ENCODE measurements at places on chromosomes 6 and 20. TPM values are rescaled to one million over a fixed set of nuclear protein-coding genes. Genes with fewer than 3 reads are reported as not detected.

GRCh38 chr6:147285087-147285855 lies 81.1 kb downstream of the STXBP5 start:
- peak; percentile 47 for DNase-seq

- DNase-seq, result no peak
These were observed 106.3 kb downstream of the ZDHHC14 start for GRCh38 chr6:157487110-157487773.

- no peak for DNase-seq
These were observed 16.6 kb downstream of the TP53RK start for GRCh38 chr20:46672543-46673148.

DNA sequence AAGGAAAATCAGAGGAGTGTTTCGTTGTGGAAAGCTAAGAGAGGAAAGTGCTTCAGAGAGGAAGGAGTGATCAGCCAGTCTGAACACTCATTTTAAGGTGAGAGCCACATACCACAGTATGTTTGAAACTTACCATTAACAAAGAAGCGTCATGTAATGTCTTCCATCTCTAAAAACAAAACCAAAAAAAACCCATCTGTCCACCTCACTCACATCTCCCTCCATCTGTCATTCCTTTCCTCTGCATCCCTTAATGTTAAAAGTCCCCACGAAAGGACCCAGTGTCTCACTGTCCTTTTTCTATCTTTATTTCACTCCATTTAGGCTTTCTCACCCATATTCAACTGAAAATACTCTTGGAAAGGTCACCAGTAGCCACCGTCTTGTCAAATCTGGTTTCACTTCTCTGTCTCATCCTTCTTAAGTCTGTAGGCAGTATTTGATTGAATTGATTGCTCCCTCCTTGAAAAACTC lies 59.4 kb upstream of the GNRH2 start:
- DNase-seq, result no peak

DNA sequence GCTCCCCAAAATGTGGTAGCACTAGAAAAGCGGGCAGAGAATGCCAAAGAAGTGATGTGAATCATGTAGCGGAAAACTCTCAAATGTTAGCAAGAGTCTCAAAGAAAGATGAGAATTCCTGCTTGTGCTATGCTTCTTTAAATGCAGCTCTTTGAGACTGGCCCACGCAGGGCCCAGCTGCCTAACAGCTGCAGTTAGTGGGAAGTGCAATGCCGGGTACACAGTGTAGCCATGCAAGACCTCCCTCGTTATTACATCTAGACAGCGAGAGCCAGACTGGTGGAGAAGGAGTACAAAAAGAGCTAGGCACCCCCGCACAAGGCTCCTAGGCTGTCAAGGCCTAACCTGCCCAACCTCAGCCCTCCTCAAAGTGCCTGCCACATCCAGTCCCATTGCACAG lies 201.7 kb upstream of the PRDM1 start:
- peak; percentile 30 for DNase-seq

- DNase-seq, result no peak
These were observed 178.6 kb downstream of the PDE7B start for GRCh38 chr6:136030131-136030530.

DNA sequence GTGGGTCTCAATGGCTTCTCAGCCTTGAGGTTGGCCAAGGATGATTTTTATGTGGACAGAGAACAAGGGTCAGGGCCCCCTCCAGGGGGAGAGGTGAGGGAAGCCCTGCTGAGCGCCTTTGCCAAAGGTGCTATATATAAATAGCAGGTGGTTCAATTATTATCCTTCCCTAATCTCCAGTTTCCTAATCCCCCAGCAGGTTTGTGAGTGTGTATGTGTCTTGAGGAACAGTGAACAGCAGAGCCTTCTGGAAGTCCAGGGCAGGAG lies 3.2 kb upstream of the SIRPA start:
- DNase-seq, result no peak

DNA sequence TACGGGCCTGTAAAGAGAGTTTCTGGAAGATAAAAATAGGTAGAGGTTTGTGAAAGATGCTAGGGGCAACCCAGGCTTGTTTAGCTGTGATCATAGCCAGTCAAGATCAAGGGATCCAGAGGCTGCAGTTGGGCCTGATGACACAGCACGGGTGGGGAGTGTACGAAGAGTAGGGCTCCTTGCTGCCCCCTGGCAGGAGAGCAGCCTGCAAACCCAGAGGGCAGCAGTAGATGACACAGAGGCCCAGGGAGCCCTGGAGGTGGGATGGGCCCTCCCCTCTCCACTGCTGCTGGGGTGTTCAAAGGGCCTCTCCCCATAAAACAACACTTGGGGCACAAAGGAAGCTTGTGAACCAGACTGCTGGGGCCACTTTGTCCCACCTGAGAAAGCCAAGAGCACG lies 47.2 kb downstream of the VEGFA start:
- no peak for DNase-seq

- no peak for DNase-seq
These were observed 198.0 kb downstream of the FARS2 start for GRCh38 chr6:5459346-5459745.

- DNase-seq, result no peak
These were observed 135.1 kb upstream of the CNR1 start for GRCh38 chr6:88301256-88301655.

- no peak for DNase-seq
These were observed 477 bp upstream of the ITPA start for GRCh38 chr20:3208786-3209256.

DNA sequence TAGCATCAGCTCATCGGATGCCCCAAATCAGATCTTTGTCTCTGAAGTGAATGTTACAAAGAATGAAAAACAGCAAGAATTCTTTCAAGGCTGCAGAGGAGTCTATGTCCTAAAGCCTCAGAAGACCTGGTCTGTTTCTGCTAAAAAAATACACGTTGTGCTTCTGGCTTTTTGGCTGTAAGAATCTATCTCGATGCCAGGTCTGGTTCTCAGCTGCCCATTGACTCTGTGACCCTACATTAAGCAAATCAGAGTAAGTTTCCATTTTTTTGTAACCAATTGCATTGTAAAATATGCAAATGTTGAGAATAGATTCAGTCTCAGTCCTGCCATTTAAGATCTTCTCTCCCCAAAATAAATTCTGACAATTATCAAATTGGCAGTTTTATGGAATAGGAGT lies 705.4 kb downstream of the RFPL4B start:
- DNase-seq, result no peak

DNA sequence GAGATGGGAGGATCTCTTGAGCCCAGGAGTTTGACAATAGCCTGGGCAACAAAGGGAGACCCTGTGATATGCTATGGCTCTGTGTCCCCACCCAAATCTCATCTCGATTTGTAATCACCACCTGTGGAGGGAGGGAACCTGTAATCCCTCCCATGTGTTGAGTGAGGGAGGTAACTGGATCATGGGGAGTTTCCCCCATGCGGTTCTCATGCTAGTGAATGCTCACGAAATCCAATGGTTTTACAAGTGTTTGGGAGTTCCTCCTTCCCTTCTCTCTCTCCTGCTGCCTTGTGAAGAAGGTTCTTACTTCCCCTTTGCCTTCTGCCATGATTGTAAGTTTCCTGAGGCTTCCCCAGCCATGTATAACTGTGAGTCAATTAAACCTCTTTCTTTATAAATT lies 3.4 kb downstream of the NUDT3 start:
- DNase-seq, result no peak

GRCh38 chr20:43065299-43065698 lies 124.4 kb downstream of the PTPRT start:
- DNase-seq, result no peak

DNA sequence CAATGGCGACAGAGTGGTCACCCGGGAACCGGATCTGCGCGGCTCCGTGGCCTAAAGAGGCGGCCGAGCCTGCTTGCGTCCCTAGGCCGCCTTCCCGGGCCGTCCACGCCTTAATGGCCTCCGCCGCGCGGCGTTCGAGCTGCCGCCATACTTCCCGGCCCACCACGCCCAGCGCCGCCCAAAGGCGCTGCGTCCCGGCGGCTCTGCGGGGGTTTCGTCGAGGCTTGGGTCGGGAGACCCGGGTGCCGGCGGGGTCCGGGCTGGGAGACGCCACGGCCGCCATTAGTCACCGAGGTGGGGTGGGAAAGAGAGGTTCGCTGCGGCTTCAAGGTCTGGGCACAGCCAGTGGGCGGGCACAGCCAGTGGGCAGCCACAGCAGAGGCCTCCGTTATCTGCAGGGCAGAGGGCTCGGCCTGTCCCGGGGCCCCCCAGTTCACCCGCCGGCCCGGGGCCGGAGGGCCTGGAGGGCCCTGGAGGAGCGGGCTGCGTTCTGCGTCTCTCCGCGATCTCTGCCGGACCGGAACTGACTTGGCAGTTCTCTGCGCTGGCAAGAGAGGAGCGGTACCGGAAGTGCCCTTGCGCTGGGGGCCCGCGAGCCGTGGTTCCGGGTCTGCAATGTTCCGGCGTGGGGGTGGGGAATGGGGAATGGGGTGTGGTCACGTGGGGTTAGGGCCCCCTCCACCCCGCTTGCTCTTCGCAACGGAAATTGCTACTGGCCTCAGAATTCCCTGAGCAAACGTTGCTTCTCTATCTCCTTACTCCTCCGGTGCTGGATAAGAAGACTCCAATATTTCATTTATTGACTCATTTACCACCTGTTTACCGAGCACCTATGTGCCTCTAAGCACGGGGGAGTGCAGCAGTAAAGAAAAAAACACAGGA lies 82.3 kb downstream of the CNBD2 start:
- DNase-seq, result peak; percentile 96

GRCh38 chr20:58542411-58543095 lies 27.4 kb upstream of the APCDD1L start:
- peak; percentile 73 for DNase-seq

DNA sequence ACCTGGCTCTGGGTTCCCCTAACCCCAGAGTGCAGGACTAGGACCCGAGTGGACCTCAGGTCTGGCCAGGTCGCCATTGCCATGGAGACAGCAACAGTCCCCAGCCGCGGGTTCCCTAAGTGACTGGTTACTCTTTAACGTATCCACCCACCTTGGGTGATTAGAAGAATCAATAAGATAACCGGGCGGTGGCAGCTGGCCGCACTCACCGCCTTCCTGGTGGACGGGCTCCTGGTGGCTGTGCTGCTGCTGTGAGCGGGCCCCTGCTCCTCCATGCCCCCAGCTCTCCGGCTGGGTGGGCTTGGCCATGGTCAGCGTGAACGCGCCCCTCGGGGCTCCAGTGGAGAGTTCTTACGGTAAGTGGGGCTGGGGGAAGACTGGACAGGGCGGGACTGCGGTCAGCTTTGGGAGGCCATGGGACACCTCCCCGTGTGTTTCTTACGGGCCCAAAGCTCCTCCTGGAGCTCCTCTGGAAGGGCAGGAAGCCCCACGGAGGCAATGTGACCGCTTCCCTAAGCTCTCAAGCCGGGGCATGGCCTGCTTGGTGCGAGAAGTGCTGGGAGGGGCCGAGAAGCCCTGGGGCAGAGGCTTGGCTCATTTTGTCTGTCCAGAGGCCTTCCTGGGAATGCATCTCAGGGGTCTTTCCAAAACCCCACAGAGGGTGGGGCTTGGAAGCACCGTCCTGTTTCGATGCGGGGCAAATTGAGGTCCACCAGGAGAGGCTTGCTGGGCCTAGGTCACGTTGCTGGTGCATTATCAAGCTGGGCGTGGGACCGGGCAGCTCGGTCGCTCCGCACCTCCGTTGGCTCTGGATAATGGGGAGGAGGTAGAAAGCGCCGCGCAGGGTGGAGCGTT lies at the start of gene HNF4A:
Gene HNF4A, plus strand, starts transcription at position 202 of the 855 bp plus-strand sequence. Its CDS starts 106 bp downstream, at position 308.
- DNase-seq, result no peak

DNA sequence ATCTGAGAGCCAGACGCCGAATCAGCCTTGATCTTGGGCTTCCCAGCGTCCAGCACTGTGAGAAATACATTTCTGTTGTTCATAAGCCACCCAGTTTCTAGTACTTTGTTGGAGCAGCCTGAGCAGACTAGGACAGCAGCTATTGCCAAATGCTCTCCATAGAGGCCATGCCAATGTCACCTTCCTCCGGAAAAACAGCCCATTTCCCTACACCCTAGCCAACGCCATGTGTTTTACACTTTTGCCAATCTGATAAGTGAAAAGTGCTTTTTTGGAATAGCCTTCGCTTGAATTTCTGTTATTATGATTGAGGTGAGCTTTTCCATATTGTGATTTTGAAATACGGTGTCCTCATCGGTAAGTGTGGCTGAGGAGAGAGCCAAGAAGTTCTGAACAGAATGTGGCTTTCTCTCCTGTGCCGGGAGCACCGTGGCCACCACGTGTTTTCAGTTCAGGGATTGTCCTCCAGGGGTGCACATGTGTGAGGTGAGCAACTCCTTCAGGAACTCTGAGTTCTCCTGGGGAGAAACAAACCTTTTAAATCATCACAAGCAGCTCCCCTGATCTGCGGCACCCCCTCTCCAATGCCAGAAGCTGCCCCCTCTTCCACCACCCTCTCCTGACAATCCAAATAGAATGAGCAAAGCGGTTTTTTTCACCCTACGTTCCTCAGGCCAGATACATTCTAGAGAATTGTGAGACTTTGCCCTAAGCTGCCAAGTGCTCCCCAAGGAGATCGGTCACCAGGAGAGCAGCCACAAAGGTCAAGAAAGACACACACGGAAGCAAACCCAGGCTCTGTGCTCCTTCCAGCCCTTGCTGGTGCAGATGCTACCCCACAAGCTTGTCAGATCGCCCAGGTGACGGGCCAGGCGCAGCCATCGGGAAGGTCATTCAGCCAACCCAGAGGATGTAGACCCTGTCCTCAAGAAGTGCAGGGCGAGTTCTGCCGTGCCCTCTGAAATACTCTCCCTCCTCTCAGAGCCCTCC lies 36.0 kb downstream of the TAF8 start:
- no peak for DNase-seq

TUBB2B gene
- total RNA-seq, result 34.2 TPM

DYNLT2 gene
- 1.9 TPM for total RNA-seq

PRPH2 gene
- total RNA-seq, result 1.6 TPM

TTK gene
- 0.79 TPM for total RNA-seq

TMEM244 gene
- total RNA-seq, result not detected

SGK2 gene
- total RNA-seq, result 42.9 TPM

KIF3B gene
- total RNA-seq, result 62.2 TPM

PLCB1 gene
- total RNA-seq, result 107 TPM

COL12A1 gene
- 28.3 TPM for total RNA-seq

CTCFL gene
- not detected for total RNA-seq

CDH26 gene
- 2.4 TPM for total RNA-seq

HMGCLL1 gene
- 0.94 TPM for total RNA-seq

LY6G5C gene
- total RNA-seq, result 2.5 TPM

PROCR gene
- 24.5 TPM for total RNA-seq

MYCT1 gene
- 14.2 TPM for total RNA-seq
